ENCODE measurements at places on chromosomes 6 and 20.

- no peak for DNase-seq
Observed at GRCh38 chr20:17939622-17940223, 28.9 kb downstream of the SNX5 start.

DNA sequence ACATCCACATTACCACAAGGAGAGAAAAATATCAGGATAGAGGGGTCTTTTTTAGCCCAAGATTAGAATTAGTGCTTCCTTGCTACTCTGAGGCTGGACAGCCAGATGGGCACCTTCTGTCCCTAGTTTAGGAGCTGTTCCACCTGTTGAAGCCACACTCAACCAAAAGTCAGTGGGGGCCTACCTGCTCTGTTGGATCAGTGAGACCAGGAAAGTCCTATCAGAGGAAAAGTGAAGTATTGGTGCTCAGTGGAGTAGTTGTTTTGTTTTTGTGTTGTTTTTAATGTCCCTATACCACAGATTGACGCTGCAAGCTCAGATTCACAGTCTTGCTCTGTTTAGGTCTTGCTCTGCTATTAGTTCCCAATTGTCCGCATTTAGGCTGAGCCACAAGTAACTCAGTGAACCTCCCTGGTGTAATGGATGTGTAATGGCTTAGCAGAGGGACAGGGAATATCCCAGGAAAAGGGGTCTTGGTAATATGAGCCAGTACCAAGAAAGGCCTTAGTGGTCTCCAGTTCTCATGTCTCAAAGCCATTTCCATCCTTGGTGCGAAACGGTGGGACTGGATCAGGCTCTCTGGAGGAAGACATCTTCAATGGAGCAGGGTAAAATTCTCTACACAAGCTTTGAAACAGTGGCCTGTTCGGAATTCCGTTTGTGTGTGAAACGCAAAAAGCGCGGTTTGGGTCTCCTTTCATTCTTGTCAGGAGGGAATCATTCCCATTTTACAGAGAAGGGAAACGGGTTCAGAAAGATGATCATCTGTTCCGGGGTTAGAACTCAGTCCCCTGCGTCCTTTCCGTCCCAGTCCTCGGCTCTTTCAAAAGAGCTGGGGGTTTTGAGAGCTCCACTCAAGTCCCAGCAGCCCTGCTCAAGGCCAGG lies 631 bp upstream of the PABPC1L start:
- no peak for DNase-seq

DNA sequence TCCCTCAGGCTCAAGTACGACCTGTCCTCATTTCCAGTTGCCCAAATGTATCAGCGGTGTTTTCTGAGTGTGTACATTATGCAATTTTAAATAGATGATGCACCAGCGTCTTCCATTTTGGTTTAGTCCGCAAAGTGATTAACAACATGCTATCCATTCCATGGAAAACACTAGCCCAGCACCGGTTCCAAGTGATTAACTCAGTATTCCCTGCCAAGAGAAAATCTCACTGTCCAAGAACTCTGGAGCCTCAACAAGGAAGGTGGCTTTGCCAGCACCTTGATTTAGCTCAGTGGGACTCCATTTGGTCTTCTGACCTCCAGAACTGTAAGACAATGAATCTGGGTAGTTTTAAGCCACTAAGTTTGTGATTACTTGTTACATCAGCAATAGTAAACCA lies 107.2 kb downstream of the FOXC1 start:
- DNase-seq, result no peak

DNA sequence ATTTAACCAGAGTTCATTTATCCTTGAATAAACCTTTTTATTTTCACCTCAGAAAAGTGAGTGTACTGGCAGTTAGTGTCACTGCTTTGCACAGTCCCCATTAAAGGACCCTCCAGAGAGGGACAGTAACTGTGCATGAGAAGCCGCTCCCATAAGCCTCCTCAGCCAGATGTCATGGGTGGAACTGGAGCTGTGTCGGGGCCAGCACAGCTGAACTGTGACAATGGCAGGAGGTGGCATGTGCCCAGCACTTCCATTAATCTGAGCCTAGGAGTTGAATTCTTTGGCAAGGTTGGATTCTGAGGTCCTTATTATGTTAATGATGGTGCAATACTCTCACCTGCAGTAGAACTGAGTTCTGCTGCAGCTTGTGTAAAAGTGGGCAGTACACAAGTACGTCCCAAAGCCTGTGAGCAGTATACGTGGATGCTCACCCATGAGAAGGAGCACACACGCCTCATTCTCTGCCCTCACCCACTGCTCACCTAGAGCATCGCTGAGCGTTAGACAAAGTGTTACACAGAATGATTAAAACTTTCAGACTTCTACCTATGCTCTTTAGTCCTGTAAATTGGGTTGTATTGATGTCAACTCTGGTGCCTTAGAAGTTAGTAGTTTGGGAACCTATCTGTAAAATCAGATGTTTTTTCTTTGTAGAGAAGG lies 11.9 kb upstream of the CSE1L start:
- no peak for DNase-seq

DNA sequence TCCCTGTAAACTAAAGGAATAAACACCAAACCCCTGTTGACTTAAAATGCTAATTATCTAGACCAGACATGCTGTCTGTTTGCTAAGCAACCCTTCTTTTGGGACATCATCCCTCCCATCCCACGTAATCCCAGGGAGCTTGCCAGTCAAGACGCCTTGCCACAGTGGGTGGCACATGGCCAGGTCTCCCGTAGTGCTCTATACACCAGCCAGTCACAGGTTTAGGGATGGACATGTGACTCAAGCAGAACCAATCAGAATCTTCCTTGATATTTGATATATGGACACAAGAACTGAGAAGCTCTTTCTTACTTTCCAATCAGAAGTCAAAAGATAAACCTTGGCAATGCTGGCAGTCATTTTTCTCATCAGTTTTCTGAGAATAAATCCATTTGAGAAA lies 60.0 kb downstream of the CNKSR3 start:
- DNase-seq, result no peak

DNA sequence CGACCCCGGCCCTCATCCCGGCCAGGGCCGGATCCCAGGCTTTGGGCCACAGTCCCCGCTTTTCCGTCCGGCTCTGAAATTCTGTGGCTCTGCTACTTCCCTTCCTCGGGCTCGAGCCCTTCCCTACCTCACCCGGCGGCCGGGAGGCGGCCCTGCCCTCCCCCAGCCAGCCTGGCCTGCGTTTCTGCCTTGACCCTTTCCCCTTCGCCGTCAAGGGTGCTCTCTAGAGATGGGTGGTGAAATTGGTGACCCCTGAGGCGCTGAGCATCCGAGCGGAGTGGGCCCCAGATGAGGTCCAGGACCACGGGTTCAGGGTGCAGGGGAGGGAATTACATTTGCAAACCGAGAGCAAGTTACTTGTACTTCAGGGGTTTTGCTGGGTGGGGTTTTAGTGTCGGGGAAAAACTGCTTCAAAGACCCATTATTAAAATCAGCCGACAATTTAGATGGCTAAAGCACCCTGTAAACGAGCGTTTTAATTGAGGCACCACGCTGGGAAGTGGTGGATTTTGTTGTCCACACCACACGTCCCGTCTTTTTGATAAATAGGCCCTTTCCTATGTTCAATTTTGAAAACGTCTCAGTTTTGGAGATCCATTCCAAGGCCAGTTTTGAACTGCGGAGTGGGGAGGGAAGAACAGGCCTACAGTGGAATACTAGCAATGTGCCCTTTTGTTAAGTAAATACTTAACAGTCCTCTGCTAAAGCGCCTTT lies 9.9 kb downstream of the TFAP2A start:
- DNase-seq, result no peak

Data from cortex of kidney (tissue), 1 donor.